Urinary bladder (tissue), 4 donors: ENCODE measurements at places on chromosomes 4 and X. TPM values are rescaled to one million over a fixed set of nuclear protein-coding genes. Genes with fewer than 3 reads are reported as not detected.

- DNase-seq, result no peak
These were observed 20.0 kb upstream of the BMP2K start for GRCh38 chr4:78756137-78756536.

The ACSL4 gene
- total RNA-seq, result 52.4 TPM

The DTHD1 gene
- not detected for total RNA-seq

The HSD17B13 gene
- total RNA-seq, result 1.2 TPM

- no peak for DNase-seq
These were observed 35.5 kb downstream of the NCAPG start for GRCh38 chr4:17846266-17846665.

- no peak for DNase-seq
These were observed 72.7 kb upstream of the DCLK2 start for GRCh38 chr4:150005537-150005936.

The HPSE gene
- 0.90 TPM for total RNA-seq

DNA sequence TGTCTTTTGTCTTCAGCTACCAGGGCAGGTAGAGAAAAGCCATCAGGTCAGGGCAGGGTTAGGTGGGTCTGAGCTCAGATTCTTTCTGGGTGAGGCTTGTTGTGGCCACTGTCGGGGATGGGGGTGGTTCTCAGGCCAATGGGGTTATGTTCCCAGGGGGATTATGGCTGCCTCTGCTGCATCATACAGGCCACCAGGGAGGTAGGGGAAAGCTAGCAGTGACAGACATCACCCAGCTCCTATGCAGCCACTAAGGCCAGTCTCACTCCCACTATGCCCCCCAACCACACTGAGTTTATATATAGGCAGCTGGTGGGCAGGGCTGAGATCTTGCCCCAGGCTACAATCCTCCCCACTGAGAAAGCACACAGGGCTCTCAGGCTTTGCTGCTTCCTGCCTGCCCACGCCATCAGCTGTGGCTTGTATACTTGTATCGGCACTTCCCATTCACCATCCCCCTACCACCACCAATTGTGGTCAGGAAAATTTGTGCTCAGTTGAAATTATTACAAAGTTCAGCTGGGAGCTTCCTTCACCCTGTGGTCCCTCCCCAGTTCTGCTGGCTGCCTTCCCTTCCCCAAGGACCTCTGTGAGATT is 72.6 kb upstream of the PTPN13 start:
- no peak for DNase-seq

GRCh38 chr4:150679018-150679764 is 97.2 kb downstream of the MAB21L2 start:
- no peak for DNase-seq

DNA sequence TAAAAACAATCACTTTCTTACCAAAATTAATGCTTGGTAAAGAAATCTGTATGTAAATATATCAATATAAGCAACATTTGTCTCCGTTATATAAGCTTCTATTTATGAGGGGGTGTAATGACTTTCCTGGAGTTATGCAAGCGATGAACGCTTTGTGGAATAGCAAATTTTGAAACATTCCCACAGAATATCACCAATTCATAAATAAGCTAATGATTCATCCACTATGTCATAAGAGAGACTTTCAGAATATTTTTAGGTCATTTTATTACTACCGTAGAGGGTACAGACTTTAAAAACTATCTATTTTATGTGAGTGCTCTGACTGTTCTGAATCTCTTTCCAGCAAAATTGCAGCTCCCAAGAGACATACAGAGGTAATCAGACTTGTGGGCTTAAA is 179.5 kb upstream of the FTHL17 start:
- no peak for DNase-seq

DNA sequence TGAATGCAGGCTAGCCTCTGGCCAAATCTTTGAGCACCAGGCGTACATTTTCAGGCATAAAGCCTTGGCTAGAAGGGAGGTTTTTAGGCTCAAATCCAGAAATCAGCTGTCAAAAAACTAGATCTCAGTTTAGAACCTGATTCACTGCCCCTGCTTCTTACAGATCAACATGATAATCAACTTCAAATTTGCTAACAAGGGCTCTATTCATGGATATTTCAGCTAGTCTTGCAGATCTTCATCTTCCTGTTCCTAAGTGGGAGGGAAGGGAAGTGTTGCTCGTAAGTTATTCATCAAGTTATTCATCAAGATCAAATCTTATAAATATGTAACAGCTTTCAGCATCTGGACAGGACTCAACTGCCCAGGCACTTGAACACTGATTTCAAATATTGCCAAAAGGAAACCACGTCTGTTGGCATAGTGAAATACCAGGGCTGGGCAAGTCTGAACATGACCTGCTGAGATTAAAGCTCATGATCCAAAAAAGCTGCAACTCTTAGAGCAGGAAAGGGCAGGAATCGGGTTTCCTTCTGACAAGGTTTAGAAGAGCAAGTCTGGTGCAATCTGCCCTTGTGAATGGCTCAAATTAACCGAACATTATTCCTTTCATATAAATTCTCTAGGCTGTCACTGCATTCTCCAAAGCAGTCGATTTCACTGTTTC is 200.3 kb downstream of the PDGFC start:
- peak; percentile 81 for DNase-seq

GRCh38 chr4:100016191-100016590 is 66.1 kb upstream of the H2AZ1 start:
- no peak for DNase-seq

DNA sequence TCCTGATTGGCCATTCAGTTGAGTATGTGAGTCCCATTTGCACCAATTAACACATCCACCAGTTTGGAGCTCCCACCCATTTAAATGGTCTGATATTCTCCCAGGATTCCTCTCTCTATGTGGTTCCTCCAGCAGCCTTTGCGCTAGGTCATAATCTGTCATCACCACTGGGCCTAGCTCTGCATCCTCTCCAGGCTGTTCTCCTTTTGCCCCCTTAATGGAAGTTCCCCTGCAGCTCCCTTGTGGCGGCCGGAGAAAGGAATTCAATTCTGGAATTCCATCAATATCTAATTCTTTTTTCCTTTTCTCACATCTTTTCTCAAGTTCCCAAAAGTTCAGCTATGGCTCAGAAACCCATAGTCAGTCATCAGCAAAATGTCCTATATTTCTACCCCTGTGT is 2184.4 kb upstream of the AGA start:
- no peak for DNase-seq

- DNase-seq, result no peak
These were observed 116.1 kb downstream of the GASK1B start for GRCh38 chr4:158056689-158057245.

DNA sequence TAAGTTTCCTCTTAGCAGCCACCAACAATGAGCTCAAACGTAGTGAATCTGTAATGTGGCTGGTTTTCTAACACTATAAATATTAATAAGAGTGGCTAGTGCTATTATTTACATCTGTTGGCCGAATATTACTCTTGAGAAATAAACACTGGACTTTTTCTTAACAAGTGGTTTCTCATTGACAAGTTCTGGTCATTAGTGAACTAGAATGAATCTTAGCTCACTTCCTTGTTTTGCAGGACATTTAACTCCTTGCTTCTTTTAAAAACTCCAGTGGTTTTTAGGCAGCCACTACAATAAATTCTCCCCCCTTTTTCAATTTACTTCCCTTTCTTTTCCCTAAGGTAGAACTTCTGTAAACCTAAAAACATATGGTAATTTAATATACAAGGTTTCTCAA is 177.2 kb downstream of the ARAP2 start:
- no peak for DNase-seq

The NEUROG2 gene
- not detected for total RNA-seq

DNA sequence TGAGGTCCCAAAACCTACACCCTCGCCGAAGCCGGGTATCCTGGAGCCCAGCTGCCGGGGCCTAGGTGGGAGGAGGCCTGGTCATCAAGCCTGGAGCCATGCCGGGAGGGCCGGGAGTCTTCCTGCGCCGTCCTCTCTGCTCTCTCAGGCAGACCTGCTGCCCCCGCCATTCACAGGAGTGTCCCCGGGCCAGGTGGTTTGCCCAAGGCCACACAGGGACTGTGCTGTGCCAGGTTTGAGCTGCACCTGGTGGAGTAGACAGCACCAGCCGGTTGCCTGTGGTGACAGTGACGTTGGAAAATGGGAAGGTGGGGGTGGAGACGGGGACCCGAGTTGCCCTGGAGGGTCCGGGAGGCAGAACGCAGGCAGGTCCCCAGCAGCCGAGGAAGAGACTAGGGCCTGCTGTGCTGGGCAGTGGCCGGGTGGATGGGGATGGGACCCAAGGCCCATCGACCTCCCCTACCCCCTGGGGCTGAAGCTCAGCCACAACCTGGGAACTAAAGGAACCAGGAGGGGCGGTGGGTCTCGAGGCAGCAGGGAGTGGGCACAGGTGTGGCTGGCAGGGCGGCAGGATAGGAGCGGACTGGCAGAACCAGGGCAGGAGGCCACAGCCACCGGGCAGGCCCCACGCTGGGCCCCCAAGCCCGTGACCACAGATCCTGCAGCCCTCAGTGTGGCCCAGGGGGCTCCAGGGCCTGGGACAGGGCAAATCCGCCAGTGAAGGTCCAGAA is 9.5 kb downstream of the DOK7 start:
- no peak for DNase-seq

GRCh38 chr4:114606245-114606644 is 7.6 kb downstream of the UGT8 start:
- DNase-seq, result no peak

DNA sequence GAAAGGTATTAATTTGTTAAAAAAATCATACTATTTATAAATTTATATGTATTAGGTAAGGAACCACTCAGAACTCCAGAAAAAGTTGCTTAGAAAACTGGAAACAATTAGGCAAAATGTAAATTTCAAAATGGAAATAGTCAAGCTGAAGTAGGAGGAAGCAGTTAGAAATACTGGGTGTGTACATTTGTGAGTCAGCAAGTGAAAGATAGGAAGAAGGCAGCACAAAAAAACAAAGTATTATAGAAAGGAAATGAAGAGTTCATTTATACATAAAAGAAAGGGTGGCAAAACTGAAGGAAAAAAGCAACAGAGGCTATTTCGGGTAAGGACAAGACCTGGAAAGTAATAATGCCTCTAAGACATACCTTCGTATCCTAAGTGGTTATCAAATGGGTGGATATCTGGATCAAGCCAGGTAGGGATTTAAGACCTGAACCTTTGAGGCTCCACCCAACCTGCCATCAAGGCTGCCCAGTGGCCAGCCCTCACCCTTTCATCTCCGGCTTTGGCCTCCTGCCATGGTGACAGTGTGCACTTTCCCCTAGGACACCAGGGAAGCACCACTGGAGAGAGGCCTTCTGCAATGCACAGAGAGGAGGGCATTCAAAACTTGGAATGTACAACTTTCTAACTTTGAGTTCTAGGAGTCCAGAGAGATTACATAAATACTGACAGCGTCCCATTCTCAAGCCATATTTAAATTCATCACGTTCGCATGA is at the start of gene LRRC66:
TSS of gene LRRC66 (minus strand) at position 428 of the 722 bp plus-strand sequence. CDS start 2,750 bp downstream, outside the sequence.
- no peak for DNase-seq
